DMS53 (cell line): ENCODE measurements at places on chromosomes 7 and 10.

DNA sequence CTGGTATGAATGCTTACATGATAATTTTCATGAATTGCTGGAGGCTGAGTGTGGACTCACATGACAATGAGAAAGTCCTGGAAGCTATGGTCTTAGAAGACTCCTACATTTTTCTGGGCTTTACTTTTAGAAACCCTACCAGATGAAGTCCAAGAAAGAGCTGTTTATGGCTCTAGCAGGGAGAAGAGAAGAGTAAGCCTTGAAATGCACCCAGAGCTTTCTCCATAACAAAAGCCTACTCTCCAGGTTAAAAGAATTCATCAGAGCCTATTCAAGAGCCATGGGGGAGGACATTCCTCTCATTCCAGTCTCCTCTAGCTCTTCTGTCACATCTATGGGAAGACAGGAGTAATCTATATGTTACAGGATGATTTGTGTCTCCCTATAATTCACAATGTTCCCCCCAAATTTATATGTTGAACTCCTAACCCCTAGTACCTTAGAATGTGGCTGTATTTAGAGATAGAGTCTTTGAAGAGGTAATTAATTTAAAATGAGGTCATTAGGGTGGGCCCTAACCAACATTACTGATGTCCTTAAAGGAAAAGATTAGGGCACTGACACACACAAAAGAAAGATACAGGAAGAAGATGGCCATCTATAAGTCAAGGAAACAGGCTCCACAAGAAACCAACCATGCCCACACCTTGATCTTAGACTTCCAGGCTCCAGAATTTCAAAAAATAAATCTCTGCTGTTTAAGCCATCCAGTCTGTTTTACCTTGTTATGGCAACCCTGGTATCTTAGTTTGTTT lies 193.8 kb upstream of the PTER start:
- DNase-seq = no peak

GRCh38 chr7:27532314-27532713 lies 130.4 kb downstream of the HIBADH start:
- DNase-seq = no peak

DNA sequence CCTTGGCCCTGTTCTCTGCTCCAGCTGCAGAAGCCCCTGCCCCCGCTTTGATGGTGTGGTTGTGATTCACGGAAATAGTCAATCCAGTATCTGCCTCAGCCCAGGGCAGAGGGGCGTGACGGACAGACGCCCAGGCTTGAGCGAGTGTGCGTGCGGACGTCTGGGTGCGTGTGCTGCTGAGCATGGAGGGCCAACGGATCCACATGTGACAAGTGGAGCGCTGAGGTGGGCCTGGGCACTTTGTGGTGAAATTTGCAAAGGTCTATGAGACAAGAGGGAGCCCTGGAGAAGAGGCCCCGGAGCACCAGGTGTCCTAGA lies 94.4 kb downstream of the WDR37 start:
- no peak for DNase-seq

- no peak for DNase-seq
Measured at GRCh38 chr7:6218329-6218728, 54.1 kb downstream of the CYTH3 start.

DNA sequence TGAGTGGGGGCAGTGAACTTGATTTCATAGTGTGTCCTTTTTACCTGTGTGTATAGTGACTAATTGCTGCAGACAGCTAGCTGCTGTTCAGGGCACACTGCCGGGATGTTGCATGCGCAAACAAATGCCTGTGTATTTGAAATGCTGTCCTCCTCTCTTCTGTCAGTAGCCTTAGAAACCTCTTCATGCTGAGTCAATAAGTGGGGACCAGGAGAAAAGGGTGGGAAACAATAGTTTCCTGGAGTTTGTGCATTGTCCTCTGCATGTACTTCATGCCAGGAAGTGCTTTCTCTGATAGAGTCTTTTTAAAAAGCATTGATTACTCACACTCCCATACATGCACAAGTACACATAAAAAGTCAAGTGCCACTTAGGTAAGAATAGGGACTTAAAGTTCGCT lies 1183.7 kb upstream of the CELF2 start:
- peak; percentile 94 for DNase-seq

DNA sequence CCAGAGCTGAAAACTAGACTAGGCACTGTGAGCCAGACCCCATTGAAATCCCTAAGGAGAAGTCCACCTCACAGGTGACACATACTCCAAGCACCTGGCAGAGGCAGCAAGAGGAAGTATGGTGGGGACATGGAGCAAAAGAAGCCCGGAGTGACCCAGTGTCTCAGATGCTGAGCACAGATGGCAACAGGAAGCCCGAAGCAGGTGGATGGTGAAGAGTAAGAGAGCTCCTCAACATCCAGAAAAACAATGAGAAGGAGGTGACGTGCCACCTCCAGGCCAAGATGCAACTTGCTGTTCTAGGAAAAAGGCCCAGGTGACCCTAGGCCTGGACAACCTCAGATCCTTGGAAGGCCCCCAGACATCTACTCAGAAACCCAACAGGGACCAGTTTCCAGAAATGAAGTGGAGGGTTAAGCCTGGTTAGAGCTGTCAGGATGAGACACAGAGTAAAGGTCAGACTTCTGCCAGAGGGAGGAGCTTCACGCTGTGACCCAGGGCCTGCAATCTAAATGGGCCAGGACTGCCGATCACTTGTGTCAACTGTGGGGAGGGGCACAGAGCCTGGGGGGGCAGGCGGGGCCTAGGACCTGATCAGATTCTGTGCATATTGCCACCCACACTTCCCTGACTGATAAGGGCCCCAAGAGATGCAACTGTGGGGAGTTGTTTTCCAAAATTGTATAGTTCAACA lies 2.4 kb upstream of the COBL start:
- DNase-seq = peak; percentile 82

DNA sequence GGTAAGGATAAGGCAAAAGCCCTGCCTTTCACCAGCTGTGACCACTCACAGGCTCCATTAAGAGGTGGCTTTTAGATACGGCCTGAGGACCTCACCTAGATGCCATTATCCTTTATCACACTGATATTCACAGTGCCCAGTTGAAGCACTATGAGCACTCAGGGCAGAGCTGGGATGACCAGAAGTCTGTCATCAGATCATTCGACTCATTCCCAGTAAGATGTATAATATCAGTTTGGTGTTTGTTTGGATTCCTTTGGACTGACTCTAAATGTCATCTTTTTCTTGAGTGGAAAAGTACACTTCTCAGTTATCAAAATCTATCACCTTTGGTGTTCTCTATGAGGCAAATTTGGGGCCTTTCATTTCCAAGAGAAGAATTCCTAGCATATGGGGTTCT lies 18.7 kb downstream of the CCDC136 start:
- no peak for DNase-seq

- no peak for DNase-seq
Measured at GRCh38 chr7:155972651-155973390, 160.6 kb upstream of the SHH start.

- no peak for DNase-seq
Measured at GRCh38 chr10:90041585-90041984, 340.2 kb downstream of the KIF20B start.

- DNase-seq = peak; percentile 80
Measured at GRCh38 chr7:104156842-104157277, 51.0 kb downstream of the ORC5 start.

GRCh38 chr10:7188456-7189050 lies 222.3 kb downstream of the SFMBT2 start:
- DNase-seq = no peak
